ENCODE measurements at places on chromosomes 12 and 14. TPM values are rescaled to one million over a fixed set of nuclear protein-coding genes. Genes with fewer than 3 reads are reported as not detected.

The TMPRSS12 gene
- not detected for total RNA-seq

The NABP2 gene
- total RNA-seq, result 63.0 TPM

The BHLHE41 gene
- total RNA-seq, result 1.2 TPM

The MFAP5 gene
- total RNA-seq, result not detected

The ERG28 gene
- 14.9 TPM for total RNA-seq

The HSPA2 gene
- 40.5 TPM for total RNA-seq

The NDUFA9 gene
- 109 TPM for total RNA-seq

The TPH2 gene
- total RNA-seq, result not detected

The TRIM9 gene
- total RNA-seq, result 8.7 TPM

The HOXC12 gene
- not detected for total RNA-seq

The FOXM1 gene
- 87.7 TPM for total RNA-seq

The CMA1 gene
- not detected for total RNA-seq

The KCNMB4 gene
- total RNA-seq, result 0.20 TPM

The PRB2 gene
- total RNA-seq, result not detected

The SLC5A8 gene
- total RNA-seq, result not detected

The ALX1 gene
- 5.3 TPM for total RNA-seq

The HCAR1 gene
- total RNA-seq, result not detected

The GUCY2C gene
- total RNA-seq, result not detected

The AMHR2 gene
- 2.1 TPM for total RNA-seq

The DTX1 gene
- 0.31 TPM for total RNA-seq

The FAM186B gene
- total RNA-seq, result 0.11 TPM

The SLC7A8 gene
- 0.73 TPM for total RNA-seq

The SLCO1A2 gene
- not detected for total RNA-seq

The KRT85 gene
- total RNA-seq, result not detected

The C12orf56 gene
- not detected for total RNA-seq

The NOVA1 gene
- total RNA-seq, result 3.5 TPM

The ZC2HC1C gene
- 4.0 TPM for total RNA-seq

The AP4S1 gene
- 10.5 TPM for total RNA-seq

The KRT6C gene
- total RNA-seq, result not detected

The CD4 gene
- not detected for total RNA-seq

The POTEM gene
- not detected for total RNA-seq

The PELI2 gene
- 1.0 TPM for total RNA-seq

The MAP3K9 gene
- total RNA-seq, result 4.3 TPM

The LYZ gene
- 1.5 TPM for total RNA-seq

The PRPH gene
- total RNA-seq, result 1.8 TPM

The LRP1-AS gene
- total RNA-seq, result not detected

The EPYC gene
- total RNA-seq, result not detected

Measured in A549 treated with ZK216348 at 1 μM for 4 hours (cell line).